ENCODE measurements at places on chromosomes 3 and 15. TPM values are rescaled to one million over a fixed set of nuclear protein-coding genes. Genes with fewer than 3 reads are reported as not detected.

The PLA2G4E gene
- not detected for total RNA-seq

The PPP4R2 gene
- total RNA-seq = 105 TPM

- no peak for DNase-seq
Observed at GRCh38 chr3:30342318-30343060, 263.9 kb upstream of the TGFBR2 start.

GRCh38 chr3:117898722-117899522 is 1135.7 kb downstream of the IGSF11 start:
- DNase-seq = no peak

The PRC1 gene
- 158 TPM for total RNA-seq

The CHRM5 gene
- not detected for total RNA-seq

DNA sequence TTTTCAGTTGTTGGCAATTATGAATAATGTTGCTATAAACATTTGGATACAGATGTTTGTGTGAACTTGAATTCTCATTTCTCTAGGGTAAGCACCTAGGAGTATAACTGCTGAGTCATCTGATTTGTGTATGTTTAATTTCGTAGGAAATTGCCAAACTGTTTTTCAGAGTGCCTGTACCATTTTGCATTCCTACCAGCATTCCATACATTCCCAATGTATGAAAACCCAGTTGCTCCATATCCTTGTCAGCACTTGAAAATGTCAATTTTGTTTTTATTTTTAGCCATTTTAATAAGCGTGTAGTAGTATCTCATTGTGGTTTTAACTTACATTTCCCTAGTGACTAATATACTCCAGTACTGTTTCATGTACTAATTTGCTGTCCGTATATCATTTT is 98.5 kb upstream of the TSC22D2 start:
- DNase-seq = no peak
